ENCODE measurements at places on chromosomes 5 and 9. TPM values are rescaled to one million over a fixed set of nuclear protein-coding genes. Genes with fewer than 3 reads are reported as not detected.
A peak's percentile ranks its signal among the peaks of the same experiment; 100 is the strongest.

The CTNND2 gene
- 1.1 TPM for total RNA-seq

GRCh38 chr9:113219969-113220368, 1.1 kb downstream of the FKBP15 start:
- no peak for DNase-seq

The UIMC1 gene
- 30.0 TPM for total RNA-seq

The MAPKAP1 gene
- total RNA-seq, result 70.1 TPM

- no peak for DNase-seq
These were observed 52.1 kb upstream of the LMX1B start for GRCh38 chr9:126561582-126561981.

- DNase-seq, result peak; percentile 59
These were observed 11.8 kb downstream of the ITGA1 start for GRCh38 chr5:52799358-52799982.

GRCh38 chr9:96071815-96072124, 196.3 kb downstream of the ERCC6L2 start:
- DNase-seq, result no peak

GRCh38 chr5:38714703-38715355, 131.0 kb upstream of the OSMR start:
- no peak for DNase-seq

The SLC36A3 gene
- total RNA-seq, result not detected

DNA sequence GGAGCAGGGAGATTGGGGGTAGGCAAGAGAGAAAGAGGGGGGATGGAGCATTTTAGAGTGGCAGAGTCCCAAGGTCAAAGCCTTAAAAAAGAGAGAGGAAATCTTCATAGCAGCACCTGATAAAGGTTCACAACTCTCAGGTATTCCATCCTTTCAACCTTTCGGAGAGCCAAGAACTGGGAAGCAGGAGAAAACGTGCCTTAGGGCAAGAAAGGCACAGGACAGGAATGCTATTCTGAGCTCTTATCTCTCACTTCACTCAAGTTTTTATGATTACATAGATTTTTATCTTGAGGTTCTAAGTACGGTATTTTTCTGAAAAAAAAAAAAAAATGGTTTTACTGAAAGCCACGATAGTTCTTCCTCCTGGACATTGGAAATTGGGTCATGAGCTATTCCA, 34.5 kb upstream of the SMAD5 start:
- no peak for DNase-seq

The MAMDC4 gene
- total RNA-seq, result 11.0 TPM

- no peak for DNase-seq
These were observed 173.7 kb downstream of the BRINP1 start for GRCh38 chr9:119195521-119195920.

DNA sequence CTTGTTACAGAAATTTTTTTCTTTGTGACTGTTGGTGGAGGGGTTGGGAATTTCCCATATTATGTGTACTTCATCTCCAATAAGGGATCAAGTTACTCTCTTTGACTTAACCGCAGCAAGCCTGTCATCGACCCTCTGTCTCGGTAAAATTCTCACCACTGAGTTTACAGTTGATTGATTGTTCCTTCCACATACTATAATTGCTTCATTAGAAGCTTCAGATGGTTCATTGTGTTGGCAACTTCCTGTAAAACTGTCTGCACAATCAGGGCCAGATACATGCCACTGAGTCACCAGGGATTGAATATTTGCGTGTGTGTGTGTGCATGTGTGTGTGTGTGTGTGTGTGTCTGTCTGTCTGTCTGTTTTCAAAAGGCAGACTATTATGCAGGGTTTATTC, 176.6 kb downstream of the ZNF462 start:
- no peak for DNase-seq

GRCh38 chr9:114300153-114300845, 22.6 kb upstream of the ORM1 start:
- DNase-seq, result no peak

The PCDHGA2 gene
- total RNA-seq, result 0.50 TPM

The ANKRD18B gene
- total RNA-seq, result 0.57 TPM

DNA sequence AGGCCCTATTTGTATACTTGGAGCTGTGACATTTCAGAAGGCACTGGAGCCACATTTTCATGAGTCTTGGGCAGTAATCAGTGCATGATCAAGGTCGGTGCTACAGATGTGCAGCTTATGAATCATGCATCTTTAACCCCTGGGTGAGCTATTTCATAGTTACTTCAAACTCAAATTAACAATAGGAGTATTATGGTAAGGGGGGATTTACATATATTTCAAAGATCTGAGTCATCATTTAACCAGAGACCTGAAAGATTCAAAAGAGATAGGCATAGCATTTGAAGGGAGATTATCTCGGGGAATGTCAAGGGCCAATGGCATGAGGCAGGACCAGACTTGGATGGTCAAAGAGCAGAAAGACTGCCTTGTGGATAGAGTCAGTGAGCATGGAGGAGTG, 169.0 kb upstream of the GRIN3A start:
- no peak for DNase-seq

DNA sequence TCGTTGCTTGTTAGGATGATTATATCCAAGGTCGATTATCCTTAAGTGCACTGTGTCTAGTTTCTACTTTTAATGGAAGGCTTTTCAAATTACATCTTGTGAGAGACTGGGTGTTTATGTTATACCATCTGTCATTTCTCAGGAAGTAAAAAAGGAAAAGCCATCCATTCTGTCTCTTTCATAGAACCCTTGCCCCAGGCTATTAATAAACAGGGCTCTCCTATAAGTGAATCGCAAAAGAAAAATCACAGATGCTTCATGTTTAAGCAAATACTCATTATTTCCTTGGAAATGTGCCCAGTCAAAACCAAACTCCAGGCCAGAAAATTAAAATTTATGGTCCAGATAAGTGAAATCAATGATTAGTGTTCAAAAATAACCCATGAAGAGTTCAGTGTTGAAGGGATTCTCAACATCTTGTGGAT, 58.1 kb downstream of the STARD4 start:
- DNase-seq, result no peak

DNA sequence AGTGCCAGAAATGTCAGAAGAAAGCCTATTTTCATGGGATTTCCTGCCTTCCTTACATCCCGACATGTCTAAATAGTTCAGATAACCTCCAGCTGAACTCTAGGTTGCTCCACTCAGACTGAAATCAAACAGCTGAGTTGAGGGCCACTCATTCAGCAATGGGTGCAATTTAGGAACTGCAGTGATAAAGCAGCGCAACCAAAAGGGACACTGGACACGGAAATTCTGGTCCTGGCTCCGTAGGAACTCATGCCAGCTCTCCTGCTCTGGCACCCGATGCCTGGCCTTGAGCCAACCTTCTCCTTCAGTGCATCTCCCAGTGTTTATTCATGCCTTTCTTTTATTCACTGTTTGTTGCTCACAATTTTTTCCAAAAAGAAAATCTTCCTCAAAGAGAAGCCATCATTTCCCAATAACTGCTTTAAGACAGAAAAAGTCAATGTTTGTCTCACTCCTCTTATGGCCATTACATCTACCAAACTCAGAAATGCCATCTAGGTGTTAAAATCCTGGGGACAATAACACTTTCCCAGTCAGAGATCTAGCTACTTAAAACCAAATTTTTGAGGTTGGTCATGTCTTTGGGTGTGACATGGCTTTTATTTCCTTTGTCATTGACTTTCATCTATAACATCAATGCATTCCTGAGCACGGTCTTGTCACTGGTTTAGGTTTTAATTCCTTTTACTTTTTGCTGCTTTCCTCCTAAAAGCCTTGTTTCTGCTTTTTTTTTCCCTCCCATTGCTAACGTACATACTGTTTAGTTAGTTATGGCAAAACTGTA, 126.9 kb downstream of the PDE4D start:
- DNase-seq, result peak; percentile 37

The NPR2 gene
- total RNA-seq, result 7.0 TPM

The PTAR1 gene
- total RNA-seq, result 64.4 TPM

GRCh38 chr5:141260458-141261237, 15.5 kb downstream of the PCDHB15 start:
- DNase-seq, result no peak

The LECT2 gene
- total RNA-seq, result not detected

GRCh38 chr5:107894361-107894760, 223.6 kb upstream of the EFNA5 start:
- DNase-seq, result no peak

- DNase-seq, result no peak
These were observed 705.1 kb downstream of the MAT2B start for GRCh38 chr5:164210491-164210890.

The ZNF474 gene
- total RNA-seq, result not detected

The PRSS3 gene
- total RNA-seq, result 148 TPM

DNA sequence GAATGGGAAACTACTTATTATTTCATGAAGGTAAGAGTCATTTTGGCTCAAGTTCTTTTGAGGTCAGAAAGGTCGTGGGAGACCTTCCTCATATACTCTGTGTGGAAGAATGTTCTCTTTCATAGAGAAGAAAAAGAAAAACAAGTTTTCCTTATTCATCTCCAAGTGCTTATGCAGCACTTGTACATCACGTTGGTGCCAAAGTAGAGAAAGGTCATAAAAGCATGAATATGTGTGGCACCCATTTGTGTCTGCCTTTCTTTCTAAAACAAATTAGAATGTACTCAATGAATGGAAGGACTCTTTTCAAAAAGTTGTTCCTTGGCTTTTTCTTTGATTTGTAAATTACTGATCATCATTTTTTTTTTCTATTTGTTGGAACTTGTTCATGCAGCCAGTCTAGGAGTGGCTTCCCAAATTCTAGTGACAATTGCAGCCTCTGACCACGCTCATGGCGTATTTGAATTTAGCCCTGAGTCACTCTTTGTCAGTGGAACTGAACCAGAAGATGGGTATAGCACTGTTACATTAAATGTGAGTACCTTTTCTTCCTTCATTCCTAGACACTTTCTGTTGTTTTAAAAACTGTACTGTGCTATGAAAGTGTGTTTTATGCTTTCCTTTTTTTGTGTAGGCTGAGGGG, 122.4 kb downstream of the ADGRV1 start:
- no peak for DNase-seq

- DNase-seq, result no peak
These were observed 28.1 kb downstream of the SLIT3 start for GRCh38 chr5:169272731-169273427.

- DNase-seq, result no peak
These were observed 36.6 kb upstream of the ITGA1 start for GRCh38 chr5:52751137-52751536.

- DNase-seq, result no peak
These were observed 9.9 kb upstream of the HSPA4 start for GRCh38 chr5:133041910-133042309.

- DNase-seq, result peak; percentile 36
These were observed 118.6 kb upstream of the RETREG1 start for GRCh38 chr5:16735101-16736060.

DNA sequence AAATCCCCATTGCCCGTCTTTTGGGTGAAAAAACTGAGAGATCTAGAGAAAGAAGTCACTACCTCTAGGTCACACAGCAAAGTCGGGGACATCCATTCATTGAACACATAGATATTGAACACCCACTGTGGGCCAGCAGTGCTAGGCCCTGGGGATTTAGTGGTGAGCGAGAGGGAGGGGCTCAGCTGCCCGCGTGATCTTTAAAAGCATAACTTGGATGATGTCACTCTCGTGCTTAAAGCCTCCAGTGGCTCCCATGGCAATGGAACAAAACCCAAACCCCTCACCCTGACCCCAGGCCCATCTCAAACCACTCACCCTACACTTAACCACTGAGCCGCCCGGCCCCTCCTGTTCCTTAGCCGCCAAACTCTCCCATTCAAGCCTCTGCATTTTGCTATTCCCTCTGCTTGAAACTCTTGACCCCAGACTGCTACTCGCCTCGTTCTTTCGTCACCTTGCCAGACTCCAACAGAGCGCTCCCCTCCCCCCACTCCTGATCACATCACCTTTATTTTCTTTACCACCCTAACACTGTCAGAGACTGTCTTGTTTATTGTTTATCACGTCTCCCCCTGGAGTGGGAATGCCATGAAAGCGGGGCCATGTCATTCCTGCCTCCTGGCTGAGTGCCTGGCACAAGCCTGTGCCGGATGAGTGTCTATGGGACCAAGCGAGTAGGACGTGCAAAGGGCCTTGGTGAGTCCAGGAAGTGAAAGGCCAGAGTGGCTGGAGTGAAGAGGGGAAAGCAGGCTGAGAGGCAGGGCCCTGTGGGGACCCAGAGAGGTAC, 710 bp upstream of the PIP5KL1 start:
- DNase-seq, result no peak

The MSMP gene
- total RNA-seq, result not detected

The CA9 gene
- total RNA-seq, result 5.9 TPM

DNA sequence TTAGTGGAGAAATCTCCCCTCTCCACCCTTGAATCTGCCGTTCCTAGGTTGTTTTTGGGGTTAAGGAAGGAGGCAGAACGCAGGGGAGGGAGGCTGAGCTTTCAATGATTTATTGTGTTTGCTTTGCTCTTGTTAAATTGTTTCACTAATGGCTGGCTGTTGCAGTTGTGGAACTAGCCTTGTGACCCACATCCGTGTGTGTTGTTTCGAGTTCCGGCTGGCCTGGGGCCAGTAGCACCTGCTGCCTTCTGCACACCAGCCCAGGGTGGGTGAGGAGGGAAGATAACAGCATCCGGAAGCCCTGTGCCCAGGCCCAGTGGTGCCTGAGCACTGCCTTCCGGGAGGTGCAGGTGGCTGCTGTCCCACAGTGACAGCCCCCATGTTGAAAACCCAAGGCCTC, 3.6 kb downstream of the ERGIC1 start:
- DNase-seq, result peak; percentile 95

DNA sequence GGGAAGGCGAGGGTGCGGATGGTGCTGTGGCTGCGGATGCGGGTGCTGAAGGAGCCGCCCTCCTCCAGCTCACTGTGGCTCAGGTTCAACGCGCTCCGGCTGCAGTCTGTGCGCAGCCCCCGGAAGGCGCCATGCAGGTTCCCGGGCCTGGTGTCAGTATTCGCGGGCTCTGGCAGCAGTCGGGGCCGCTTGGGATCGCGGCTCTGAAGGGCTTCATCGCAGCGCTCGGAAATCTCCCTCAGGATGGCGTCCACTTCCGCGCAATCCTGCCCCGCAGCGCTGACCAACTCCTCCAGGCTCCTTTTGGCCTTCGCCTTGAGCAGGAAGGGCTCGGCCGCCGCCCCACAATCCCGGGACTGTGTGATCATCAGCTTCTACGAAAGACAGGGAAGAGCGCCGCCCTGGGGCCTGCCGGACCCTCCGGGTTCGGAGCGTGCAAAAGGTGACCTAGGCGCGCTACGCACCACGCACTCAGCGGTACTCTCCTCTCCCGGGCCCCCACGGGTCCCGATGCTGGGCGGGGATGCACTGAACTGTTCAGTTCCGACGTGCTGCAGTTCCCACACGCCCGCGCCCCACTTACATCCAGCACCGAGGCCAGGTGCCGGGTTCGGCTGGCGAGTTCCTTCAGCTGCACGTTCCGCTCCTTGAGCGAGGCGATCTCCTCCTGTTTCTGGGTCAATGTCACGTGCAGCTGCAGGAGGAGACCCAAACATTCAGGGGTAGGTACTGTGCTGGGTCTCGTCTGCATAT, 6.5 kb downstream of the MCIDAS start:
- peak; percentile 65 for DNase-seq

The SHLD3 gene
- 3.1 TPM for total RNA-seq

- DNase-seq, result no peak
These were observed 194.7 kb downstream of the GLIS3 start for GRCh38 chr9:4105183-4105582.

The AMBP gene
- total RNA-seq, result 5.7 TPM

All from colonic mucosa (tissue), 4 donors.